ENCODE measurements at places on chromosomes 2 and 18.

DNA sequence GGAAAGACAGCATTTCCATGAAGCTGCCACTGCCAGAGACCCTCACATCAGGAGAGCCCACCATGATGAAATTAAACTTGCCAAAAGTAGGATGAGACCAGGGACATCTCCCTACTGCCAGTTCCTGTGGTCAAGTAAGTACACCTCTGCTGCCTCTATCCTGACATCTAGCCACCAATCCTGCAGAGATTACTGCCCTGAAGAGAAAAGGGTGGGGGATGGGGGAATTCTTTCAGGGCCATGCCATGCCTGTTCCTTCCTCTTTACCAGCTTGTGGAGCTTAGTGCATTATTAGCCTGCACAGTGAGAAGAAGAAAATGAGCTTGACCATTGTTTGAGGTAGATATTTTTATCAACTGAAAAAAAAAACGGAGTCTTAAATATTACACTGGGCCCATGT is 397.2 kb upstream of the CDH2 start:
- DNase-seq = no peak

DNA sequence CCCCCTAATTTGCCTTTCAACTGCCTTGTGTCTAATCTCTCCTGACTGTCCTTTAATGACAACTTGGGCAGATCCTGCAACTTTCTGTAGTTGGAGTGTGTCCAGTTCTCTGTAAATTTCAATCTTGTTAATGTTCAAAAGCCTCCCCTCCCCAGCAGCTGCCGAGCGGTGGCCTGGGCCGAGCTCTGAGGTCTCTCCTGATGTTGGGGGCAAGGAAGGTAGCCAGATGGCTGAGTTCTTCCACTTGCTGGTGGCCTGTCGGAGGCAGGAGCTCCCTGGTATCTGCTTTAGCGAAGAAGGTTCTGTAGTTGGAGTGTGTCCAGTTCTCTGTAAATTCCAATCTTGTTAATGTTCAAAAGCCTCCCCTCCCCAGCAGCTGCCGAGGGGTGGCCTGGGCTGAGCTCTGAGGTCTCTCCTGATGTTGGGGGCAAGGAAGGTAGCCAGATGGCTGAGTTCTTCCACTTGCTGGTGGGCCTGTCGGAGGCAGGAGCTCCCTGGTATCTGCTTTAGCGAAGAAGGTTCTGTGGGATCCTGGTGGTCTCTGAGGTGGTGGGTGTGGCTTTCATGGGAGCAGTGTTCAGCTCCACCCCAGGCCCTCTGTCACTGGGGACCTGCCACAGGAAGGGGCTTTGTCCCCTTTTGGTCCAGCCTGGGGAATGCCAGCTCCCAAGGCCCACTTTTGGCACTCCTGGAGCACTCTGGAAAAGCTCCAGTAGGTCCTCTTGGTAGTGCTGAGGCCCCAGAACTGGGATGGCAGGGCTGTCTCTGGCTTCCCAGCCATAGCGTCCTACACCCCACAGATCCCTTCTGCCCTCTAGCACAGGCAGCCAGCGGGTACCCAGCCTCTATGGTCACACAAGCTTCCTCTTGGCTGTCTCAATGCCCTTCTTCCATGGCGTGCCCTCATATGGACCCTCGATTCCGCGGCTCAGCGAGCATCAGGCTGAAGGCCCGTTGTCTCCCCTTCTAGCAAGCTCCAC is 211.9 kb downstream of the ALPK2 start:
- DNase-seq = no peak

DNA sequence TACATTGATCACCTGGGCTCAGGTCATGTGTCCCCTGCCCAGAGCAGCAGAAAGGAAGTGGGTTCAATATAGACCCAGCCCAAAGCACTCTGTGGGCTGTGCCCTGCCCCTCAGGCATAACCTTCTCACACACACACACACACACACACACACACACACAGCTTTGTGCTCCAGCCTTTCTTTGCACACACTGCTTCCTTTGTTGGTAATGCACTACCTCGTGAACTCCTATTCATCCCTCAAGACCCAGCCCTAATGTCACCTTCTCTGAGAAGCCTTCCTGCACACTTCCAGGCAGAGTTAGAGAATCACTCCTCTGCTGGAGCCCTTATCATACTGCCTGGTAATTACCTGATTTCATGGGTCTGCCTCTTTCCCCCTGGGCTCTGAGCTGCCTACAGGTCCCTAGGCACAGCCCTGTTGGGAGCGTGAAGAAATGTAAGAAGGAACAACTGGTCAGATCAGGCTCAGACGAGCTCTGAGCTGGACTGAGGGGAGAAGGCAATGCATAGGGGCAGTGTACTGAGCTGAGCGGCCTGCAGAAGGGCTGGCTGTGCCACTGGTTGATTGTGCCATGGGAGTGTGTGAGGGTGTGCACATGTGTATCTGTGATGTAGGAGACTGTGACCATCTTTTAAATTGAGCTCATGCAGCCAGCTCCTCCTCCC is 210.3 kb downstream of the GLI2 start:
- no peak for DNase-seq

GRCh38 chr2:112579241-112579640 is 5.2 kb upstream of the CHCHD5 start:
- DNase-seq = no peak

DNA sequence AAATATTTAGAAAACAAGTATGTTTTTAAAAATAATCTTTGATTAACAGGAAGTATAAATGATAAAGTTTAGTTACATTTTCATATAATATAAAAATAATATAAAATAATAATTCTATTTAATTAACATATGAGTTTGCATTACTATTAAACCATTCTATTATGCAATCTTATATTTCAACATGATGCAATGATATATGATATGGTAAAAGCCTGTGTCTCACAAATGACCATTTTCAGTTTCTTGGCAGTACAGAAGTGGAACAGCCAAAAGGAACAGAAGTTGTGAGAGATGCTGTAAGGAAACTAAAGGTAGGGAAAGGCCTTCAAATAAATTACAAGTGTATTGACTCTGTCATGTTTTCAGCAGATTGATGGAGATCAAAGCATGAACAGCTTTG is 230.8 kb downstream of the GULP1 start:
- no peak for DNase-seq

- DNase-seq = no peak
Measured at GRCh38 chr18:32333781-32334180, 136.9 kb downstream of the GAREM1 start.

- no peak for DNase-seq
Measured at GRCh38 chr2:25699216-25699615, 25.8 kb upstream of the DTNB start.

DNA sequence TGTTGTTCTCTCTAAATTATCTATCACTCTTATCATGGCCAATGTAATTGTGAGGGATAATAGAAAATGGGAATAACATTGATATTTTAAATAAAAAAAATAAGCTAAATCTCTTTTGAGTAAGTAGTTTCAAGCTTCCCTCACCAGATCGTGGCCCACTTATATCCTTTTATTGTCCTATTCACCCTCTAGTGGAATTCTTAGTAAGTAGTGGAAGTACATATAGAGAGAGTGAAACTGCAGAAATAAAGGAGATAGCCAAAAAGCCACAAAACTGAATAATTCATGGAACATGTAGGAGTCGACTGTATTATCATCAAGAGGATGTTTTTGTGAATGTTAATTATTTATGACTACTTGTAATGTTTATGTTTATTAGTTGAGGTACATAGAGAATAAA is 66.1 kb upstream of the DTNA start:
- no peak for DNase-seq

DNA sequence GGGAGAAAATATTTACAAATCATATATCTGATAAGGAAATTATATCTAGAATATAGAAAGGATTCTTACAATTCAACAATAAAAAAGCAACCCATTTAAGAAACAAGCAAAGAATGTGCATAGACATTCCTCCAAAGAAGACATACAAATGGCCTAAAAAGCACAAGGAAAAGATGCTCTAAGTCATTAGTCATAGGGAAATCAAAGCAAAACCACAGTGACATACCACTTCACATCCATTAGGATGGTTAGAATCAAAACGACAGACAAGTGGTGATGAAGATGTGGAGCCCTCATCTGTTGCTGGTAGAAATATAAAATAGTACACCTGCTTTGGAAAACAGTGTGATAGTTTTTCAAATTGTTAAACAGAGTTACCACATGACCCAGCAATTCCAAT is 48.2 kb downstream of the MAPRE2 start:
- DNase-seq = no peak

DNA sequence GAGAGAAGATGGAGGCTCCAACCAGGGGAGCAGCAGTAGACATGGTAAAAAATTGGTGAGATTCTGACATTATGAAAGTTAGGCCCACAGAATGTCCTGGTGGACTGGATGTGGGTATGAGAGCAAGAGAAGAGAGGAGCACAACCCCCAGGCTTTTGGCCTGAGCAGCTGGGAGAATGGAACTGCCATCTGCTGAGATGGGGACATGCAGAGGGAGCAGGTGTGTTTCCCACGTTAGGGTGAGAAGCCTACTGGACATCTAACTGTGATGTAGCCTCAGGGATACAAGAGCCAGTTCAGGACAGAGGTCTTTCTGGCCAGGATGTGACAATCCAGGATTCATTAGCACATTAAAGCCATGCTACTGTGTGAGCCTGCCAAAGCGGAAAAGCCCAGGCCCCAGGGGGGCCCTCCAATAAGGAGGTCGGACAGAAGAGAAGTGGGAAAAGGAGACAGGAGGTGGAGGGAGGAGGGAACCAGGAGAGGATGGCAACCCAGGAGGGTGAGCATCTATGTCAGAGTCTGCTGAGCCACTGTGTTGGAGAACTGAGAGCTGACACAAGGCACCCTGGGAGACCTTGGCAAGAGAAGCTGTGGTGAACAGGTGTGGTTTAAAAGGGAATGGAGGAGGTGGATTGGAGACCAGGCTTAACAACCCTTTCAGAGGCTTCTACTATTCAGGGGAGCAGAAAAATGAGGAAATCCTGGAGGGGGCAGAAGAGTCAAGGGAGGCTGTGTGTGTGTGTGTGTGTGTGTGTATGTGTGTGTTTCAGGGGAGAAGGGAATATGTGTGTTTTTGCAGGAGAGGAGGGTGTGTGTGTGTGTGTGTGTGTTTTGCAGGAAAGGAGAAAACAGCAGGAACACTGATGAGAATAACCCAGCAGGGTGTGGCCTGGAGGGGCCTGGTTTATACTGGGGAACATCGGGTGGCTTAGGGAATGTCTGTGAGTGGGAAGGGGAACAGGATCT is 10.5 kb downstream of the CYB5A start:
- no peak for DNase-seq

- no peak for DNase-seq
Measured at GRCh38 chr2:71156573-71156972, 26.1 kb downstream of the MPHOSPH10 start.

DNA sequence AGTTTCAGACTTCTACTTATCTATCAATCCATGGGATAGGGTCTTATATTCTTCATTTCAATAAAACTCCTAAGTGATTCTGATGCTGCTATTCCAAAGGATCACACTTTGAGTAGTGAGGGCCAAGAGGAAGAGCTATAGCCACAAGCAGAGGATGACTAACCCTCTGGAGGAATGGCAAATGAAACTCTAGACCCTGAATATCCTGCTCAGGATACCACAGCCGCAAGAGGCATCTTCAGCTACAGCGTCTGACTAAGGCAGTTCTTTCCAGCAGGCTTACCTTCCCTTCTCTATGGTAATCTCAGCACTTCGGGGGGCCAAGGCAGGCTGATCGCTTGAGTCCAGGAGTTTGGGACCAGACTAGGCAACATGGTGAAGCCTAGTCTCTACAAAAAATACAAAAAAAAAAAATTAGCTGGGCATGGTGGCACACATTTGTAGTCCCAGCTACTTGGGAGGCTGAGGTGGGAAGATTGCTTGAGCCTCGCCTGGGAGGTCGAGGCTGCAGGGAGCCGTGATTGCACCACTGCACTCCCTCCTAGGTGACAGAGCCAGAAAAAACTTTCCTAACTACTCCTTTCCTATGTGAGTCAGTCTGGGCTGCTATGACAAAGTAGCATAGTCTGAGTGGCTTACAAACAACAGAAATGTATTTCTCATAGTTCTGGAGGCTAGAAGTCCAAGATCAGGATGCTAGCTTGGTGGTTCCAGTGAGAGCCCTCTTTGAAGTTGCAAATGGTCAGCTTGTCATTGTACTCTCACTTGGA is 371.9 kb downstream of the IRS1 start:
- DNase-seq = no peak

GRCh38 chr2:61926531-61927477 is 21.3 kb downstream of the COMMD1 start:
- no peak for DNase-seq

DNA sequence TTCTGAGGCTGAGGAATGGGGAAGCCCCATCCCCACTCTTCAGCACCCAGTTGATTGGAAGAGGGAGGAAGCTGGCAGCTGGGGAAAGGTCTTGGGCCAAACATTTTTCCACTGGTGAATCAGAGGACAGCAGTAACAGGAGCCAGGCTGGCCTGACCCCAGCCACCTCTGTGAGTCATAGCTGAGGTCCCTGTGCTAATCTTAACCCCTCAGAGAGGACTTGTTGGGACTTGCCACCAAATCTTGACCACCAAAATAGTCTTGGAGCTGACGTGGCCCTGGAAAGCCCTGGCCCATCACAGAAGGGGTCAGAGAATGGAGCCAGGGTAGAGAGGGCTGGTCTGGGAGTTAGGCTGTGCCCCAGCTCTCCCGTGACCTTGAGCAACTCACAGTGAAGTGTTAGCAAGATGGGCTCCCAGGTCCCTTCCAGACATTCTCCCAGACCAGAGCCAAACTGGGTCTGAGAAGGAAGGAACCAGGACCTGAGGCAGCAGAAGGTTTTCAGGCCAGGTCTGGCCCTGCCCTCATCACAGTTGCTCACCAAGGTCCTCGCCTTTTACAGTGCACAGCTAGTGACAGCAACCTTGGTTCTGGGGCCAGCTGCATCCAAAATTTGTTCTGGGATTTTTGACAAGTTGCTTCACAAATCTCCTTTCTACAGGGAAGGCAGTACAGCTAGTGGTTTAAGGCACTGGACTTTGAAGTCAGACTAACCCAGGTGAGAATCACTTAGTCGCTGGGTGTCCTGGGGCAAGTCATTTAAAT is 266.6 kb downstream of the CYP26B1 start:
- DNase-seq = no peak

DNA sequence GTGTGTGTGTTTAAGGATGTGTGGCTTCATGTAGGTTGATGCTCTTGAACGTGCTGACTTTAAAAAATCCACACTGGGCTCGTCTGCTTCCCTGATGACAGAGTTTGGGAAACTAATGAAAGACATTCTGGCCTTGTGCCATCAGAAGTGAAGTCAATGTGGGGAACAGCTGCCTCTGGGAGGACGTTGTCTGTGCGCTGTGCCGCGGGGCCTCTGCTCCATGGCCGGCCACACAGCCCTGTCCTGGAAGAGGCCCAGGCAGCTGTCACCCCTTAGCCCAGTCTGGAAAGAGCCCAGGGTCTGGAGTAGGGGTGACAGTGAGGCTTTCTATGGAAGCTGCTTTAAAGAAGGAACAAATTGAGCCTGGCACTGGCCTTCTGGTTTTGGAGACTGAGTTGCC is 155.8 kb downstream of the SH3RF3 start:
- no peak for DNase-seq
